Fibroblast of skin of right biceps (primary cell): ENCODE measurements at places on chromosomes 4 and X.
A peak's percentile ranks its signal among the peaks of the same experiment; 100 is the strongest.

- no peak for DNase-seq
Measured at GRCh38 chr4:22323691-22324090, 192.2 kb downstream of the ADGRA3 start.

DNA sequence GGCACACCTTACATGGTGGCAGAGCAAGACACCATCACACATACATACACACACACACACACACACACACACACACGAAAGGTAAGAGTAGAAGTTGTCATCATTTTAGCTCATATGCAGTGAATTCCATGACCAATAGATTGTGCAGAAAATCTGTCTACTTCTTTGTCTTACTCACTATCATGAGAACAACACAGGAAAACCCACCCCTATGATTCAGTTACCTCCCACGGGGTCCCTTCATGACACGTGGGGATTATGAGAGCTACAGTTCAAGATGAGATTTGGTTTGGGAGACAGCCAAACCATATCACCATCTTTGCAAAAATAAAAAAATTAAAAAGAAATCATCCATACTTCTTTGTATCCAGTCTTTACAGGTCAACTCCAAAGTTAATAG is 221.1 kb downstream of the BMPR1B start:
- peak; percentile 85 for DNase-seq

- DNase-seq: peak; percentile 23
Measured at GRCh38 chrX:107675823-107676555, 47.7 kb downstream of the PRPS1 start.

DNA sequence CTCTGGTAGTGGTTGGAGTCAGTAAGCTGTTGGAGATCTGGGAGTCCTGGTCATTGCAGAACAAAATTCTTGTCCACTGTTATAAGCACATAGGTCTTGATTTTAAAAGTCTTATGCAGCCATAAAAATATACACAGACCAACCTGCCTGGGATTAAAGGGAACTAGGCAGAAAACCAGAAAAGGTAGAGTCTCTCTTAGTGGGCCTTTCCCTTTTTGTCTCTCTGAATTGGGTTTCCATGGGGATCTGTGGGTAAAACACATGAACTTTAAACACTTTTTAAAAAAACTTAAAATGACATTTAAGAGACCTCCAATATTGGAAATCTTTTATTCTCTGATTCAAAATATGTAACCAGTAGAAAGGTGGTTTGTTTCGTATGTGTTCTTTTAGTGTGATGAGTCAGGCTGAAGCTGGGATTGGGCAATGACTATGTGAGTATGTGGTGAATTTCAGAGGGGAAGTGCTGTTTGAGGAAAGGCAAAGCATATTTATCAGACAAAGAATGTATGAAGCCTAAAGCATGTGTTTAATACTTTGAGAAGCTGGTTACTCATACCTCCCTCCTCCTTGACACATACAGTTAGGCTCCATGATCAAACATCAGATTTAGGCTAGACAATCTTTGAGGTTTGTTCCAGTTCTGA is 29.6 kb downstream of the SLC16A2 start:
- peak; percentile 93 for DNase-seq
